ENCODE measurements at places on chromosomes 3 and 15. TPM values are rescaled to one million over a fixed set of nuclear protein-coding genes. Genes with fewer than 3 reads are reported as not detected.

The CLCN2 gene
- total RNA-seq: 86.3 TPM

GRCh38 chr15:60065951-60066350 is 61.8 kb downstream of the FOXB1 start:
- no peaks in the 10 kb centered on the region for H3K36me3 ChIP-seq
- H3K4me1 ChIP-seq: no peaks in the 10 kb centered on the region
- H3K27me3 ChIP-seq: no peaks in the 10 kb centered on the region
- no peak overlapping the region for H3K4me3 ChIP-seq

- H3K27me3 ChIP-seq: no peaks in the 10 kb centered on the region
- peak overlapping the region; percentile 8 for H3K27ac ChIP-seq
- no peak for DNase-seq
- H3K4me1 ChIP-seq: peaks cover 2% of the 10 kb centered on the region
- H3K36me3 ChIP-seq: no peaks in the 10 kb centered on the region
These were observed 132.0 kb upstream of the IL12A start for GRCh38 chr3:159856590-159857104.

DNA sequence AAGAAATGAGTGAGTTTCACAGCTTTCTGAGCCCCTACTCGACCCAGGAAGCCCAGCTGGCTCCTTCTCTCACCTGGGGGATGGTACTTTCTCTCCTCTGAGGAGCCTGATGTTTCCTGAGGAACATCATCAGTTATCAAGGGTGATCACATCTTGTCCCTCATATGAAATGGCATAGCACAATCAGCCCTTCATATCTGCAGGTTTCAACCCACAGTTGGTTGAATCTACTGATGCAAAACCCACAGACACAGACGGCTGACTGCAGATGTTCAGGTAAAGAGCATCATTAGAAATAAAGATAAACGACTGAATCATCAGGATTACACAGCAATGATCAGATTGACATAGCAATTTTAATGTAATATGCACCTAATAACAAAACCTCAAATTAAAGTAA is 93.6 kb upstream of the OSTN start:
- H3K27ac ChIP-seq: no peak overlapping the region
- H3K4me1 ChIP-seq: no peaks in the 10 kb centered on the region
- no peaks in the 10 kb centered on the region for H3K36me3 ChIP-seq
- no peaks in the 10 kb centered on the region for H3K27me3 ChIP-seq
- no peak overlapping the region for H3K4me3 ChIP-seq
- no peak for DNase-seq

GRCh38 chr3:52102934-52103333 is 46.6 kb upstream of the DUSP7 start:
- H3K4me3 ChIP-seq: no peak overlapping the region
- no peaks in the 10 kb centered on the region for H3K27me3 ChIP-seq
- no peaks in the 10 kb centered on the region for H3K36me3 ChIP-seq

- H3K36me3 ChIP-seq: no peaks in the 10 kb centered on the region
- H3K4me3 ChIP-seq: no peak overlapping the region
- H3K27me3 ChIP-seq: no peaks in the 10 kb centered on the region
- no peaks in the 10 kb centered on the region for H3K4me1 ChIP-seq
- no peak overlapping the region for H3K27ac ChIP-seq
- DNase-seq: no peak
These were observed 192.5 kb downstream of the WNT5A start for GRCh38 chr3:55294557-55294956.

DNA sequence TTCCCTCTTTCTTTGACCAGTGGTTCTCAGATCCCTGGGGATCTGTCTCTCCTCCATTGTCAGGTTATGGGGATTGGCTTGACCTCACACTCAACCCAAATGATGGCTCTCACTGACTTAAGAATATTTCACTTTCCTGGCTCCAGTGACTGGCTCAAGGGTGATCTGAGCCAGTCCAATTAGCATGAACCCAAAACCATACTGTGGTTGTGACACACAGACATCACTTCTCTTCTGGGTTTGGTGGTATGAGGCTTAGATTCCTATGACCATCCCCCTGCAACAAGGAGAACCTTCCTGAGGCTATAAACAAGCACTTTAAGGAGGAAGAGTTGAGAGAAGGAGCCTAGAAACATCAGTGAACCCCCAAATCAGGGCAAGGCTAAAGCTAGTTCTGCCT is 85.8 kb downstream of the KCNAB1 start:
- H3K4me3 ChIP-seq: no peak overlapping the region
- H3K27ac ChIP-seq: no peak overlapping the region
- no peaks in the 10 kb centered on the region for H3K4me1 ChIP-seq
- H3K27me3 ChIP-seq: no peaks in the 10 kb centered on the region

GRCh38 chr3:53147903-53148400 is 13.1 kb upstream of the PRKCD start:
- no peaks in the 10 kb centered on the region for H3K4me1 ChIP-seq
- no peaks in the 10 kb centered on the region for H3K27me3 ChIP-seq
- no peak for DNase-seq
- no peaks in the 10 kb centered on the region for H3K36me3 ChIP-seq
- H3K27ac ChIP-seq: no peak overlapping the region

GRCh38 chr3:63753567-63753966 is 65.5 kb upstream of the C3orf49 start:
- H3K36me3 ChIP-seq: no peaks in the 10 kb centered on the region
- no peaks in the 10 kb centered on the region for H3K4me1 ChIP-seq
- no peaks in the 10 kb centered on the region for H3K27me3 ChIP-seq
- no peak overlapping the region for H3K4me3 ChIP-seq
- H3K27ac ChIP-seq: no peak overlapping the region
- no peak for DNase-seq

All from tibial nerve (tissue), 4 donors.